ENCODE measurements at places on chromosomes 2 and 18.

DNA sequence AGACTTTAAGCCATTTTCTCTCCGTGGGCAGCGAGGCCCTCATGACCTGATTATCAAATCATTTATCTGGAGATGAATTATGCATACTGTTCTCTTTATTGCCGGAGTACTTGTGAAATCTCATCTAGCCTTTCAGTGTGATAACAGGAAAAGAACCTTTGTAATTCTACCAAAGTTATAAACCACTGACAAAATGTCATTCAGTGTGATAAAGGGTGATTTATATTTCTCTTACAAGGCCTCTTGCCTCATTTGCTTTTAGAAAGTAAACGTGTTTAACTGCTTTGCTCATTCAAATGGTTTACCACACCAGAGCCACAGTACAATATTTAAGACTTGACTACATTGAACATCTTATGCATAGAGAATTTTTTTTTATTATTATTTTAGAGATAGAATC, 13.8 kb downstream of the MTCL1 start:
- no peak for DNase-seq

- DNase-seq = no peak
Measured at GRCh38 chr2:230230087-230230486, 4.6 kb downstream of the SP140 start.

DNA sequence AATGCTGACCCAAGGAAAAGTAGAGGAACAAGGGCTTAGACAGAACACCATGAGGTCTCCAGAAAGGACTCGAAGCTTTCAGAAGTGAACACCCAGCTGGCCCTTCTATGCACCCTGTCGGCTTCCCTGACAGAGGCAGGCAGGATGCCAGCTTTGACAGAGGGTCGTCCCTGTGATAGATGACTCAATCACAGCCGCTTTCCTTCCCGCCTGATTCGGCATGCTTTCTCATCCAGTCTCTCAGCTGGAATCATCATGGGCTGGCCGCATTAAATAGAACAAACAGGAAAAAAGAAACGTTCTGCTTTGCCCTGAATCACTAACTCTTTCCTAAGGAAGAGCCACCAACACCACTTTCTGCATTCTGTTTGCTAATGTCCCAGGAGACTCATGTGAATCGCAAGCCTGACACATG, 140.3 kb upstream of the RAB12 start:
- DNase-seq = no peak

DNA sequence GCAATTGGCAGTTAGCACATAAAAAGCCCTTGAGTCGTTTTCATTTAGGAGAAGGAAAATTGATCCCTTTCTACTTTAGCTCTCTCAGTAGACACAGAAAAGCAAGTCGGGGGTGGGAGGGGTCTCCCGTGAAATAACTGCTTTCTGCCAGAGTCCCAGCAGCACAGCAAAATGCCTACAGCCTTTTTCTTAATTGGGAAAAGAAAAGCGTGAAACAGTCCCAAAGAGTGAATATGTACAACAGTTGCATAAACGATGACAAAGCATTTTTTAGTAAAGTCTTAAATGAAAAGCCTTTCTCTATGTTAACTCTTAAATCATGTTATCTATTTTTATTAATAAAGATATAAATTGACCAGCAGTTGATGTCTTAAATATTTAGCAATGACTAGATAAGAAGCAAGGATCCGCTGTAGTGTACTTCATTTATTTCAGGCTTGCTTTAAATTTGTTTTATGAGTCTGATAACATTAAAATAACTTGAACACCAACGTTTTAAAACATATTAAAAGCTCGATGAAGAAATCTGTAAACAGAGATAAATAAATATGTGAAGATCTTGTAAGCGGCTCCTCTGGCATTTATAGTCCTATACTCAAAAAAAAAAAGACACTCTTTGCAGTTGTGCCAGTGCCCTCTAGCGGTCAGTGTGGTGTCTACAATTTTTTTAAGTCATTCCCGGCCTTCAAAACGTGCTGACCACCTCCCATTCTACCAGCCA, 42.3 kb upstream of the ATIC start:
- DNase-seq = peak; percentile 27

- no peak for DNase-seq
Measured at GRCh38 chr18:73153271-73153670, 285.5 kb upstream of the NETO1 start.

All from activated CD4-positive, CD25-positive, alpha-beta regulatory T cell (primary cell).